Left colon (tissue), 2 donors: ENCODE measurements at places on chromosomes 3 and 15.

DNA sequence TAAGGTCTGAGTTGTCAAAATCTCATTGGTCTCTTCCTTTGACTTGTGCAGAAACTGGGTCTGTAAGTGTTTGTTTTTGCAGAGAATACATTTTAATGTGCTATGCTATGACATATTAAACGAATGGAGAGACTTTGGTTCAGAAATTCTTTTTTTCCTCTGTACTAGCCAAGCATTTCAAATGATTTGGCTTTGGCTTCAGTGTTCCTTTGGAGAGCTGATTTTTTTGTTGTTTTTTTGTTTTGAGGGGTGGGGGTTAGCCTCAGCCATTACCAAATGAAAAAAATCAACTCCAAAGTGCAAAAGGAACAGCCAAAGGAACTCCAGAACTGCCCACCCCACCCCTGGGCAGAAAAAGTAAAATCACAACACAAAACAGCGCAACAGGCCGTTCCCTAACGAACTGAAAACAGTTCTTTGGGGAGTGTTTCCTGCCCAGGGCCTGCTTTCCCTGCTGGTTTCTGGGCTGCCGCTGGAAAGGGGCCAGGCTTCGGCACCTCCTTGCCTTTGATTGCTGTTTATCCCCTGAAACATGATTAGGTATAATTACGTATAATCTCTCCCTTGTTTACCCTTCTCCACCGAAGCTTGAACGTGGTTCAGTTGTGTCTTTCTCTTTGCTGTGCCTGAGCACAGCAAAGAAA, 57.6 kb upstream of the NEO1 start:
- peak; percentile 79 for DNase-seq

GRCh38 chr3:148727231-148727630, 29.5 kb downstream of the AGTR1 start:
- no peak for DNase-seq

- DNase-seq: no peak
Measured at GRCh38 chr3:146226881-146227280, 24.0 kb downstream of the PLSCR4 start.

DNA sequence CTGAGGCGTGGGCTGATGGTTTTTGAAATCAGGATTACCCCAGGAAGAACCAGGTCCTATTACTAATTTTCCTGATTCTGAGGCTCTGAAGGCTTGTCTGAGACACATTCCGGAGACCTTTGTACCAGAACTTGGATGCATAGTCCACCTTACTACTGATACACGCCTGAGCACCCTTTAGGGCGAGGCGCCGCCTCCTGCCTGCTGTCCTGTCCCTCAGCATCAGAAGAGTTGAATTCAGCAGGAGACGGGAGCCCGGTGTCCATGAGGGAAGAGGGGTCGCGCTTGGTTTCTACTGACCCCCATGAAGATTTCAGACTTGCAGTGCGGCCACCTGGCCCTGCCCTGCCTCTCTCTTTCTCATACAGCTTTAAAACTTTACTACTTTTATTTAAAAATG, 49.9 kb downstream of the KLF13 start:
- no peak for DNase-seq

- no peak for DNase-seq
Measured at GRCh38 chr15:58597943-58598828, 151.3 kb downstream of the ADAM10 start.

DNA sequence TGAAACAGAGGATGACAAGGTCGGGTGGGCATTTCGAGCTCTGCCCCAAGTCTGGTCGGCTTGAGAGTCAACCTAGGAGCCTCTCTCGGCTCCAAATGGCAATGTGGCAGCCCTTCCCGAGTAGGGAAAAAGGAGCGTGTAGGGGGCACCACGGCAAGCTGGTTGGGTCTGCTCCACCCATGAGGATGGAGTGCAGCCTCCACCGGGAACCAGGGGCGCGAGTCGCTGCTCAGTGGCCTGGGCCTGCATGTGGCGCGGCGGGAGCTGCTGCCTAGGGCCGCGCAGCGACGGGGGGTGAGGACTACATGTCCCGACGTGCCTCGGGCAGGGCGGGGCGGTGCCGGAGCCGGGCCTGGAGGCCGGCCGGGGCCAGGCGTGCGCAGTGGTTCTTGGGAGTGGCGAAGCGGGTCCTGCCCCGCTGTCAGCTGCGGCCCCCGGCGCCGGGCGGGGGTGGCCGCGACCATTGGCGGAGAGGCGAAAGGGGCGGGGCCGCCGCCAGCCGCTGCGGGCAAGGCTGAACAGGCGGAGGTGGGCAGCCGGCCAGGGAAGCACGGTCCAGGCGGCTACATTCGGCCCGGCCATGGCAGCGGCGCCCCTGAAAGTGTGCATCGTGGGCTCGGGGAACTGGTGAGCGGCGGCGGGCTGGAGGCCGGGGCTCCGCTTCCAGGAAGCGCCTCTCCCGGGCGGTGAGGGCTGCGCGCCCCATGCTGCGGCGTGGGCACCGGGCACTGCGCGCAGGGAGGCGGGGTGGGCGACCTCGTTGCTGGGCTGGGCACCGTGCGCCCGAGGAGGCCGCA, at the start of gene GPD1L:
Gene GPD1L (plus strand): TSS at position 489 of the 797 bp plus-strand sequence. CDS start 92 bp downstream, at position 581.
- DNase-seq: peak; percentile 96

- no peak for DNase-seq
Measured at GRCh38 chr3:9686050-9686550, 17.5 kb upstream of the CPNE9 start.

DNA sequence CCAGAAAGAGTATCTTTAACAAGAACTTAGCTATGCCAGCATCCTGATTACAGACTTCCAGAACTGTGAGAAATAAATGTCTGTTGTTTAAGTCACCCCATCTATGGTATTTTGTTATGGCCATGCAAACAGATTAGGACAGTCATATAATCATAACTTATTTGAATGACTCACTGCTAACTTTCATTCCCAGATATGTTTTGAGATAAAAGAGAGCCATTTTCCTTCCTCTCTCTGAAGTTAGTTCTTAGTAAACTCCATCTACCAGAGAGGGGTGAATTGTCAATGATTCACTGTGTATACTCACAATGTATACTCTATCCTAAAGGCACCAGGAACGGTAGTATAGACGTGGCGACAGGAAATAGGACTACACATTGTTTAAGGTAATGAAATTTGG, 179.4 kb upstream of the DPH6 start:
- no peak for DNase-seq

- DNase-seq: no peak
Measured at GRCh38 chr3:147304756-147305155, 101.6 kb downstream of the ZIC4 start.

DNA sequence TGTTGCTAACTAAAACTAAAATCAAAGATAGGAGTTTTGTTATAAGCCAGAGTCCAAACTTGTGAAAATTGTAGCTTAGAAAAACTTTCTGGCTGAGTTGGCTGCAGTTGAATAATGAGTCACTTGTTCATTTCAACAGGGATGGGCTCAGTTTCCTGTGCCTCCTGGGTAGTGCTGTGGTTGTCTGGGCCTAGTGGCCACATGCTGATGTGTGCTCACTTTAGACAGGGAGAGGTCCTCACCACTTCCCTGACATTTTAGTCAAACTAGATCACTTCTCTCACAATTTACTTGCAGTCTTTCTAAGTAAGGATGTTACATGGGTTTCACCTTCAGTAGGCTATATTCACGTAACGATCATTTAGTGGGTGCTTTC, 6.3 kb upstream of the UBE2Q2 start:
- no peak for DNase-seq

DNA sequence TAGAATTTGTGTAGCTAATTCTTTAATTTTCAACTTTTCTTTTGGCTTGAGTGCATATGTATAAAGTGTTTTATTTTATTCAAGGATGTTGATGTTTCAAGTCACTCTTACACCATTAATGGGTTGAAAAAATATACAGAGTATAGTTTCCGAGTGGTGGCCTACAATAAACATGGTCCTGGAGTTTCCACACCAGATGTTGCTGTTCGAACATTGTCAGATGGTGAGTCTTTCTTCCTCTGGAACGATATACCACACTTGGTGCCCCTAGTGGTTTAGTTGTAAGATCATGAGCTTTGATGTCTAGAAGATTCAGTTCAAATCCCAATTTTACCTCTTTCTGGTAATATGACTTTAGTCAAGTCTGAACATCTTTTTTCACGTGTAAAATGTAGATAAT, 119.3 kb downstream of the HCN4 start:
- DNase-seq: no peak

- no peak for DNase-seq
Measured at GRCh38 chr3:57484563-57484962, 59.6 kb downstream of the DNAH12 start.
